ENCODE measurements at places on chromosomes 2 and 18.

GRCh38 chr2:41621563-41621962 lies 426.3 kb upstream of the PKDCC start:
- no peak for DNase-seq

DNA sequence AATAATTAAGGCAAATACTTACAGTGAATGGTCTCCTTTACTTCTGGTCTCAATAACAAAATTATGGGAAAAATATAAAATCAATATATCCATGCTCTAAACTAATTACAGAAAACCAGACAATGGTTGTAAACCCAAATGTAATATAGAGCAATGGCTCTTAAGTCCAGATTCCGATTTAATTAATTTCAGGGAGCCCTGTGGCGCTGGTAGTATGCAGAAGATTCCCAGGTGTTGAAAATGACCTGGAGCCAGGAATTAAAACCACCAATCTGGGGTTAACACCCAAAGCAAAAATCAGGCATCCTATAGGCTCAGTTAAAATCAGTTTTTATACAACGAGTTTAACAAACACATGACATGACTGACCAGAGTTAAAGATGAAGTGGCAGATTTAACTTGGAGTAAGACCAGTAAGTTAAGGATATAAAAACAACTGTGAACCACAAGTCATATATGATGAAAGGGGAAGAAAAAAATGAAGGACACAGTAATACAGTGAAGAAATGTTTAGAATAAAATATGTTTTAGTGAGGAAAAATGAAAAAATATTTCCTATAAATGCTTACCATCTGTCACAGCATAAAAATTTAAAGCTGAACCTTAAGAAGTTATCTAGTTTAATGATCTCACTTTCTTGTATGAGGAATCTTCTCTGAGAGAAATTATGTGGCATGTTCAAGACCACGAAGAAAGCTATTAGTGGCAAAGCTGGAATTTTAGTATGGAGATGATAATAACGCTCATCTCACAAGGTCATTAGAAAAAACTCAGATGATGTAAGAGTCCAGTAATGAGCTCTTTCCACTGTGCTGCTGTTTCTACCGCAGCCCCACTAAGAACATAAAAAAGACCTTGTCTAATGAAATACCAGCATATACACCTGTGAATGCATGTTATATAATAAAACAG lies 45.8 kb upstream of the FLACC1 start:
- DNase-seq: no peak

DNA sequence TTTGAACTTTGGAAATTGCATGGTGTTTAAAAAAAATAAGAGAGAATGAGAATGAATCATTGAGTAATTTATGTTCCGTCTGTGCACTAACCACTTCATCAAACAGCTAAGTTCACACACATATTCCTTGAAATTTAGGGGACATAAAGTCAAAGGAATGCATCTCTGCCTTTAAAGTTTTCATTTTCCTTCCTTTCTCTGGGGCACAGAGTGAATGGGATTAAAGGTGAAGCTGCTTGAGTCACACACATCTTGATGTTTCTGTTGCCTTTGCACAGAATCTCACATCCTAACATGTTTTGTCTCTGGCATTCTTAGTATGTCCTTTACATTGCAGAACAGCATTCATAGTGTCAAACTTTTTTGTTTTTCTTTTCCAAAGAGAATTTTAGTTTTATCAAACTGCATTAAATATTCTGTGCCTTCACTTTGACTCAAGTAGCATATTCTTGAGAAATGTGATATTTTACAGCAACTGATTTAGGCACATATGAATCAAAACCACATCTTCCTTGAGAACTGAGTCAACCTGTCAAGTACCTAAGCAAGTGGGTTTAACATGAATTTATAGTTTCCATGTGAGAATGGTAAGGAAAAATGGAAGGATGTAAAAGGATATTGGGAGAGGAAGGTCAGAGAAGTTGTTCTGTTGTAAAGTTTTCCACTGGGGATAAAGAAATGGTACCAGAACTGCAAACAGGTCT lies 169.1 kb upstream of the THUMPD2 start:
- DNase-seq: peak; percentile 69

DNA sequence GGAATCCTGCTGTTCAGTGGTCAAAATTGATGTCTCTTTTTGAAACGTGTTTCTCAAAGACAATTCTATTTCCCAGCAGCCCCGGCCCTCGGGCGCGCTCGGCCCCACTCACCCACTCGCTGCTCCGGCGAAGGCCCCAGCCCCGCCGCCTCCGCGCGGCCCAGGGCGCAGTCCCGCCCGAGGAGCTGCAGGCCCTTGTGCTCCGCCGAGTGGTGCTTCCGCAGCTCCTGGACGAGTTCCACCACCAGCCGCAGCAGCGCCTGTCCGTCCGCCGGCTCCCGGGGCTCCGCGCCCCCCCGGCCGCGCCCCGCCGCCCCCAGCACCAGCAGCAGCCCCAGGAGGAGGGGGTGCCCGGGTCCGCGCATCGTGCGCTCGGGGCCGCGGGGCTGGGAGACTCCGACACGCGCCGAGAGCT lies 413 bp downstream of the ALKAL2 start:
- no peak for DNase-seq

DNA sequence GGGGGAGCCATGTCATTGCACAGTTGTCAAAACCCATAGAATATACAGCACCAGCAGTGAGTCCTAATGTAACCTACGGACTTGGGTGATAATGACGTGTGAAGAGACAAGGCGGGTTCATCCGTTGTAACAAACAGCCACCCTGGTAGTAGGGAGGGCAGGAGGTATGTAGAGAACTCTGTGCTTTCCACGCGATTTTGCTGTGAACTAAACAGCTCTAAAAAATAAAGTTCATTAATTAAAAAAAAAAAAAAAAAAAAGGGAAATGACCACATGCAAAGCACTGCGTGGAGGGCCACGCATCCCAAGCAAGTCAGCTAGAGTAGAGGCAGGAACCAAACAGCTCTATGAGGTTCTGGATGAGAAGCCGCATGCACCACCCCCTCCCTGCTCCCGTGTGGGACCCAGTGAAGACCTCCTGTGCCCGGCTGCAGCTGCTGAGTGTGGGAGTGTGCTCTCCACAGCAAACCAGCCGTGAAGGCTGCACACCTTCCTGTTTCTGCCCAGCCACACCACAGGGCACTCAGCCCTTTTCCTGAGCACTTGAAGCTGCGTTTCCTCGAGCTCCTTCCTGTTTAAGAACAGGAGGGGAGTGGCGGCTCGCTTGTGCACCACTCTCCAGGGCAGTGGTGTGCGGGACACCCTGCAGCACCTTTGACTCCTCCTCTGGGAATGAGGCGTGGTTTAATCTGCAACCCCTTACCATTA lies 65.6 kb downstream of the ODC1 start:
- no peak for DNase-seq

GRCh38 chr2:208363485-208363884 lies 43.1 kb upstream of the PTH2R start:
- peak; percentile 62 for DNase-seq

DNA sequence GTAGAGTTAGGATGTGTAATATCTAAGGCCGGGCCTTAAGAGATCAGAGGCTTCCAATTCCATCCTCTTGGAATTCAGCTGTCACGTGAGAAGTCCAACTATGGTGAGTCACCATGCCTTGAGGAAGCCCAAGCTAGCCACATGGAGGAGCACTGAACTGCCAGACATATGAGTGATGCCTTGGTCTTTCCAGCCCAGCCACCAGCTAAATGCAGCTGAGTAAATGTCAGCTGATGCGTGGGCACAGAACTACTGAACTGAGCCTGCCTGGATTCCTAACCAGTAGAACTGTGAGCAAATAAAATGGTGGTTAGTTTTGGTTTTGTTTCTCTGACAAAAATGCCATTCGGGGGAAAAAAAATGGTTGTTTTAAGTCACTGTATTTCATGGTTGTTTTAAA lies 153.7 kb upstream of the SERTAD2 start:
- DNase-seq: peak; percentile 96

DNA sequence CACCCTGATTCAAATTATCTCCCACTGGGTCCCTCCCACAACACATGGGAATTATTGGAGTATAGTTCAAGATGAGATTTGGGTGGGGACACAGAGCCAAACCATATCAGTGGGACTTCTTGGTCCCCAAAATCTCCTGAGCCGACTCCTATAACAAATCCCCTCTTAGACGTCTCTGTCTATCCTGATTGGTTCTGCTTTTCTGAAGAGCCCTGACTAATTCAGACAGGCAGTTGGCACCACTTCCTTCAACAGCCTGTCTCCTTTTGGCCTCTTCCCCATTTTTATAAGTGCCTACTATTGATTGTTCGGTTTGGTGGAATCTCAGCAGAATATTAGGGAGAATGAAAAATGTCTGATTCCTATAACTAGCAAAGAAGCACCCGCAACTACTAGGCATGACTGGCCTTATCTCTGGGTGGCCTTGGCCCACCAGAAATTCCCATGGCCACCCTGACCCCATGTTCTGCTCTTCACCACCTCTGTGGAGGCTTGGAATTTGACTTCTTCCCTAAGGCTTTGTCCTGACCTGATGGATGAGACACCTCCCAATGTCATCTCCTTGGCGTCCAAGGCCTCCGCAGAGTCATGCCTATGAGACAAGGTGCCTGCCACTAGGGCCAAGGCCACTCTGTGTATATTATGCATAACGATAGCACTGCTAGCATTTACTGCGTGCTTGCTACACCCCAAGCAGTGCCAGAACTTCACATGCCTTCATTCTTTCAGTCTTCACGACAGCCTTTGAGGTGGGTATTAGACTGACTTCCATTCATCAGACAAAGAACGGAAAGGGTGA lies 218.9 kb upstream of the COPS8 start:
- DNase-seq: no peak

DNA sequence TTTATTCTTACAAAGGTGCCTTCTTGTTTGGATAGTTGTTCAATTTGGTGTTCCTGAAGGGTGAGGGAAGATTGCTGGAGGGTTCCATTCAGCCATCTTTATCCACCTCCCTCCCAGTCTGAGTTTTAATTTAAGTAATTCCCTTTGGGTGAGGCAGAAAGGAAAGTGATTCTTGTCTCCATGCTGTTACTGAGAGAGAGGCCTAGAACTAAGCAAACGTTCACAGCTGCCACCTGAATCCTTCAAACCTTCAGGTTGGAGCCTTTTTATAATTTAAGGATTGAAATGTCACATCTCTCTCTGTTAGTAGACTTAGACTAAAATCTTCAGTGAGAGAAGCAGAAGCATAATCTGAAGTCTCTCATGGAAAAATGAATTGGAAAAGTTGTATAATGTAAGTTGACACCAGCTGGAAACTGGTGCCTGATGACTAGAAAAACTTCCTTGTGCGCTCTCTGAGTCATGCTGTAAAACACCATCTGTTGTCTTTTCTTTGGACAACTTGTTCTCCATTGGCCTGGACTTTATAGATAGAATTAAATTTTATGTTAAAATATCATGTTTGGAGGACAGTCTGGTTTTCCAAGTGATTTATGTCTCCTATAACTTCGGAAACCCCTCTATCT lies 14.6 kb downstream of the STRADB start:
- DNase-seq: peak; percentile 61

DNA sequence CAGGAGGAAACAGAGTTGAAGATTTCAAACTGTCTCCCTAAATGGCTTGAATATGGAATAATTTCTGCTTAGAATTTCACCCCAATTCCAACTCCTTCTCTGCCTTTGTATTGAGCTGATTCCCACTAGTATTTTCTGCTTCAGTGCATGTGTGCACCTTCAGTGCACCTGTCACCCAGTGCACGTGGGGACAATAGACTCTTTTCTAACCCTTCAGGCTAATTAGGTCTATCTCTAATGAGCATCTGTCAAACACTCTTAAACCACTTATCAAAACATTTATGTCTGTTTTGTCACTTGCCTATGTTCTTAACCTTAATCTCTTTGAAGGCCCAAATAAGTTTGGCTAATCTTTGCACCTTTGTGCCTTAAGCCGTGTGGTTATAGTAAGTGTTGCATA lies 232.0 kb upstream of the NETO1 start:
- DNase-seq: no peak

DNA sequence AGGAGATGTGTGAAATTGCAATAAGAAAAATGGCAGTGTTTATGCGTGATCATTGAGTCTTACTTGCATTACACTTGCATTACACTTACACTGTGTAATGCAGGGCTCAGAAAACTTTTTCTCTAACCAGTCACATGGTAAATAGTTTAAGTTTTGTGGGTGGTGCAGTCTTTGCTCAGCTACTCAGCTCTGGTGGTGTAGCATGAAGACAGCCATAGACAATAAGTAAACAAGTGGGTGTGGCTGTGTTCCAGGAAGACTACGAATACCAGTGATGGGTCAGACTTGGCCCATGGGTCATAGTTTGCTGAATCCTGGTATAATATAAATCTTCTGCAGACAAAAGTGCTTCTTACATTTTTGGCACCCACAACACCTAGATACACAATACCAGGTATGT lies 115.6 kb upstream of the CYP1B1 start:
- DNase-seq: no peak

GRCh38 chr18:79640064-79640672 lies 39.4 kb upstream of the CTDP1 start:
- no peak for DNase-seq

DNA sequence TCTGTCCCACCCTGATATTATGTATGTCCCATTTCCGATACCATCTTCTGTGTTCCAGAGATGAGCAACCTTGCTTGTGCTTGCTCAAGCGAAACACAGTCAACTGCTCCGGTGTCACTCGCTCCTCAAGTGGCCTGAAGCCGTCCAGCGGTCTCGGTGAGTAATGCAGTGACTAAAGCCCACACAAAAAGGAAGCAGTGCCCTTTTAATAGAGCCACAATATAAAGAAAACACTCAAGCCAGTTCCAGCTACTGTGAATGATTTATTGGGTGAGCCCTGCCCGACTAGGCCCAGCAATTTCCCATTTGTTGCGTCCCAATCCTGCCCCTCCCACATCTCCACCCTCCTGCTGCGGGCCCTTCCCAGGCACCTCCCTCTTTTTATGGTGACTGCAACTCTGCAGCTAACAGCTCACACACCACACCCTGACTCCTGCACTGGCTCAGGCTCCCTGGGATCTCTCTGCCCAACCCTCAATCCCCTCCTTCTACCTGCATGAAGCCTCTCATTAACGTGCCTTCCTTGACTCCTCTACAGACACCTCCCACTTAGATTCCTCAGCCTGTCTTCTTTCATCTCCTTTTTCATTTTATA lies 44.2 kb upstream of the DSC1 start:
- no peak for DNase-seq

DNA sequence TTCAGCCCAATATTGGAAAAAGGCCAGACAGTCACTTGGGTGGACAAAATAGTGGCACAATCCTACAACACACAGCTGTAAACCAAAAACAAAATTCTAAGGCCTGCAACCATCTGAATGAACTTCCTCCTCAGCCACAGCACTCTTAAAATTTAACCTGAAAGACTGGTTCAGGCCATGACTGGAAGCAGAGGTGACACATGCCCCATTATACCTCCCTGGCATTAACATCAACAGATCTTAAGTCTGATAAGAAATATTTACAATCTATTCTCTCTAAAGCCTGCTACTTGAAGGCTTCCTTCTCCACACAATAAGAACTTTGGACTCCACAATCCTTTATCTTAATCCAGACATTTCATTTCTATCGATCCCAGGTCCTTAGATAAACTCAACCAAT lies 192.4 kb upstream of the LRP1B start:
- DNase-seq: no peak

DNA sequence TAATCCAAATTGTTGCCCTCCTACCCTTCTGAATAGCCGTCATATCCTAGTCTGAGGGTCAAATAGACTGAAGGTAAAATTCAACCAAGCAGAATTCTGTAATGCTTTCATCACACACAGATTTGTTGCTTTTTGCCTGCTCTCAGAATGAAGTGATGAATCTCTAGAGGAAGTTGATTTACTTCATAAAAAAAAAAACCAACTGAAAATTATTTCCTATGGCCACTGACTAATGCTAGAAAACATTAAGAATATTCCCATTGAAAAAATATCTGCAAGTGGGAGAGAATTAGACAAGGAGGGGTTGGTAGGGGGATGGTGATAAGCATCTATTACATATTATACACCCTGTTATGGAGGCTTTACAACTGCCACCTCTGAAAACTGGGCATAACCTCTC lies 2.3 kb upstream of the IL1RL2 start:
- DNase-seq: no peak

All from GM04504 (cell line).